ENCODE measurements at places on chromosomes 1 and 21.

DNA sequence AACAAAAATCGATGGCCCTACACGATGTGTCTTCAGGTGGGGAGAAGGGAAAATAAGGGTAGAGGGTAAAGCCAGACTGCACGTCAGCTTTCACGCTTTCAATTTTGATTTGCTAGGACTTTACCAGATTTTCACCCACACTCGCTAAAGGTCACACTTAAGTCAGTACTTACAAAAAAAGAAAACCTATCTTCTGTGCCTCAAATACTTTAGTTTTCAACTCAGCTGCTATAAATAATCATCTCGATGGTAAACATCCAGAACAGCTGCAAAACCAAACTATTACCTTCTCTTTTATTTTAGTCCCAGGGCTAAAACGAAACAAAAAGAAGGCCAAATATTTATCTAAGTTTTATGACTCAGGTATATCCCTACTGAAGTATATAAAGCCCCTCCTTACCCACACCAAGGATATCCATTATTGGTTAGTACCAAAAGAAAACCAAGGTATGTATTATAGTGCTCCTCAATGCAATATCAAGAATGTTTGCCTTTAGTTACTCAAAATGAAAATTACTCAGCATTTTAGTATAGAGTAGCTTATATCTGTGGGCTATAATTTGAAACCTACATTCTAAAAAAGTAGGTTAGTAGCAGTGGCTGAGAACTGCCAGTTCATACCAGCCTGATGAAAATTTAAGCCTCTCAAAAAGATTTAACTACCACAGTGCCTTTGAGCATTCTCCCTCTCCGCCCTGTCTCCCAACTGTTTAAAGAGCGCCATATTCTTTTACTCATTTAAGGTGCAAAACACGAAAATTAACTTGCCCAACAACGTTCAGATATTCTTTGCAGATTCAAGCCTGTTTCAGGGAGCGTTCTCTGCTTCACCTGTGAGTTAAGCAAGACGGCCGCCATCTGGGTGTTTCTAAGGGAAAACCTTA lies 1.5 kb downstream of the CSDE1 start:
- no peak for DNase-seq

- DNase-seq, result no peak
Measured at GRCh38 chr1:92599184-92599583, 112.5 kb upstream of the GFI1 start.

GRCh38 chr1:220631238-220631815 lies 58.8 kb upstream of the C1orf115 start:
- no peak for DNase-seq

- DNase-seq, result peak; percentile 76
Measured at GRCh38 chr1:6497215-6497866, 5.9 kb upstream of the PLEKHG5 start.

DNA sequence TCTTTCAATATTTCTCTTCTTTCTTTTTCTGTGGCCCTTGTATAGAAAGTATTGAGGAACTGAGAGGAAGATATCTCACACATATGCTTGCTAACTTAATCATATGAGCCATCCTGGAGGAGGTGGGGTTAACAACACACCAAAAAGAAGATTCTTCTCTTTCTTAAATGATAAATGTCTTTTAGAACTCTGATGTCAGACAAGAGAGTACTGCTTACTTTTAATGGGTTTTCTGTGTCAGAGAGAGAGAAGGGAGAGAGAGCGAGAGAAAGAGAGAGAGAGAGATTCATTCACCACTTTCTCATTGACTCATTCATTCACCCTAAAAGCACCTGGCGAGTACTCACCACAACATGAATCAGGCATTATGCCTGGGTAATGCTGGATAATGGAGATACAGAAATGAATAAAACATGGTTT lies 250.3 kb upstream of the SGIP1 start:
- no peak for DNase-seq

DNA sequence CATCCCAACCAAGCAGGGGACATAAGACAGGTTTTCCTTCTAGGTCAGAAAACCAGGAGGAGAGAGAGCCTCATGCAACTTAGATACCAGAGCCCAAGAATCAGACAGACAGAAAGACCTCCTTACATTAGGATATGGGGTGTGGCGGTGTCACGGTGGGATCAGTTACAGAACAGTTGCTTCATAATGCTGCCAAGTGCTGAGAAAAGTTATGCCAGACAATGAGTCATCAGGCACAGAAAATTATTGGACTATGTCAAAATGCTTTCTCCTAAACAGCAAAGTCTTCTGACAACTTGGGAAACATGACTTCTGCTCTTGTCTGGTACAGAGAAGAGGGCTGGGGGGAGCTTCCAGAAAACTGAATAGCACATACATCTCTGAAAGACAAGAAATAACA lies 1120.2 kb upstream of the TMPRSS15 start:
- DNase-seq, result no peak

GRCh38 chr1:107810291-107810951 lies 154.6 kb downstream of the VAV3 start:
- no peak for DNase-seq

DNA sequence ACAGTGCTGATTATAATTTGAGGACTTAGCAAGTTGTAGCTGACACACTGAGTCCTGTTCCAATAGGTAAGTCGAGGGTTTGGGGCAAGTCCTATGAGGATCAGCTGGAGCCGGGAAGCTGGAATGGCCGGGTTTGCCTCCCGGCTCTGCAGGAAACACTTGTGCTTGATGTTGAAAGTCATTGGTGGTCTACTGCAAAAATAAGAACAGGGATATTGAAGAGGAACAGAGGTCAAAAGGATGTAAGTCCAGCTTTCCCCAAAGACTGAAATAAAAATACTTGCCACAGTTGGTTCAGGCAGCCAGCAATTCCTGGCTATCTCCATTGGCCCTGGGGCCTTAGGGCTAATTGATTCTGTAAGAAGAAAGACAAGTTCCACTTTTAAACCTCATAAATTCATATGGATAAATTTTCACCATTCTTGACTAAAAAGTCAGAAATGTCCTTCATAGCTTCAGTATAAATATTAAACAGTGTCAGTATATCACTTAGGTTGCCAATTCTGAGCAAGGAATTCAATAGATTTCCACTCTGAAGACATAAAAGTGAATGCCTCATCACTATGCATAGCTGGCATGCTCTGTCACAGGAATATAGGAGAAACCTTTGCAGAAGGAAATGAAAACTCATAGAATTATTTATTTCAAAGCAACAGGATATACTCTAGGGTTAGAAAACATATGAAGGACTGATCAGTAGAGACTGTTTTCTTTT lies 165.2 kb downstream of the AK5 start:
- no peak for DNase-seq

DNA sequence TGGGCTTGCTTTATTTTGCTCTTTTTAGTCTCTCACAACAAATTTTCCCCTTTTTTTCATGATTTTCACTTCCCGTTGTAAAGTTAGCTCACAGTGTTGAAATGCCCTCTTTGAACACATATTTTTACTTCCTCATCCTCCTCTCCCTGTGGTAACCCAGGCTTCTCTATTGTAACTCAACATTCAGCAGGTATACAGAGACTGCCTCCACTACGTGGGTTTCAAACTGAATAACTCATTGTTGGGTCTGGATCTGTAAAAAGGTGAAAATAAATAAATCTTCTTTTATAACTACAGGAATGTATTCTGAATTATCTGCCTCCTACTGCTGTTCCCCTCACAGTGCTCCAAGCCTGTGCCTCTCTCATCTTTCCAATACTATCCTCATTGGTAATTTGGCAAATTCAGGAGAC lies 166.4 kb downstream of the RUNX1 start:
- DNase-seq, result no peak

DNA sequence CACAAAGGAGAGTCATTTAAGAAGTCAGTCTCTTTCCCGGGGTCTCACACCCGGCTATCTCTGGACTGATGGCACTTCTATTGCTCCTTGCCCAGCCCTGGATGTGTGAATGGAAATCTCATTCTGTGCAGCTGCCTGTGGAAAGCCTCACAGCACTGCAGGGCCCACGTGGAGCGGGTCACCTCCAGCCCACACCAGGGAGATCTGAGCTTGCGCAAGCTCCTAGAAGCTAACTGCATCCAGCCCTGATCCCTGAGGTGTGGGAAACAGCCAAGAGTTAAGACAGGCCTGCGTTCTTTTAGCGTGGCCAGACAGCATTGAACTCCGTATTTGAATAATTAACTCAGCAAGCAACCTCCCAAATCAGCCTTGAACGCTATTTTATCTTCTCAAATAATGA lies 150.5 kb downstream of the LRIG2 start:
- no peak for DNase-seq

GRCh38 chr1:27391511-27392095 lies 819 bp upstream of the GPR3 start:
- DNase-seq, result peak; percentile 43

DNA sequence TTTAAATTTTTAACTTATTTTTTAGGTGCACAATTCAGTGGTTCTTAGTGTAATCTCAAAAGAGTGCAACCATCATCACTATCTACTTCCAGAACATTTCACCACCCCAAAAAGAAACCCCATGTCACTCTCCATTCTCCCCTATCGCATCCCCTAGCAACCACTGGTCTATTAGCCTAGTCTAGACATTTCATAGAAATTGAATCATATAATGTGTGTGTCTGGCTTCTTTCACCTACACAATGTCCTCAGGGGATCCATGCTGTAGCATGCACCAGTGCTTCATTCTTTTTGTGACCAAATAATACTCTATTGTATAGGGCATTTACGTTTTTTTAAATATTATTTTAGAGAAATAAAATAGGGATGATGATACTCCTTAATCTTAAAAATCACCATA lies 64.7 kb downstream of the JAK1 start:
- no peak for DNase-seq

DNA sequence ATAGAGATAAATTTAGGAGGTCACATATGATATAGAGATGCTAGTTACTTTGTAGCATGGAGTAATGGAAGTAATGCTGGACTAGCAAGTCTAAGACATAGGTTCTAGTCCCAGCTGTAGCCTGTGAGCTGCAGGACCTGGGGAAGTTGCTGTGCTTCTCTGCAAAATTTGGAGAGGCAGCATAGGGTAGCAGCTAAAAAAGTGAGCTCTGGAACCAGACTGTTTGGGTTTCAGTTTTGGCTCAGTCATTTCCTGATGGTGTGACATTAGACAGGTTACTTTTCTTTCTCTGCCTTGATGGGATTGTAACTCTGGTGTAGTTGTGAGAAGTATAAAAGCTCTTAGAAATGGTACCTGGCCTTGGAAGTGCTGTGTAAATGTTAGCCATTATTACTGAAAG lies 3.3 kb downstream of the METTL13 start:
- peak; percentile 27 for DNase-seq

DNA sequence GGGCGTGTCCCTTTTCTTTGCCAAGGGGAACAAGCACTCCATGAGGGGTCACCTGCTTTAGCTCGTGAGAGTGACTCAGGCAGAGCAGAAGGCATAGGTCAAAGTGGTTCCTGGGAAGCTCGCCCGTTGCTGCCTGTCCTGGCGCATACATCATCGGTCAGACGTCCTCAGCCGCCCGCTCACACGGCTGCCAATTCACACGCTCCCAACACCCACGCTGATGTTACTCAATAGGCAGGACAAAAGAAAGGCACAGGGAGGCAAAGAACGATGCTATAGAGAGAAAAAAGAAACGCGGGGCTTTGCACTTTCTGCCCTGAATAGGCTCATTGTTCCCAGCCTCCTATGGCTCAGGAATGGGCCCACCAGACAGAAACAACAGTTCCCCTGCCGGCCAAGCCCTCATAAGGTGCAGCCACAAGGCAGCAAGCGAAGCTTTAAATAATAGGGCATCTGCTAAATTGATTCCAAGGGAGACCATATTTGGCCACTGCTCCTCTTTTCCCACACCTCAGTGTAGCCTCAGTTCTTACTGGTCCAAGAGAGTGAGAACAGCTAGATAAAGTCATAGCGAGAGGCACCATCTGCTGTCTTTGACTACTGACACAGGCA lies 38.7 kb downstream of the VTCN1 start:
- no peak for DNase-seq

- peak; percentile 71 for DNase-seq
Measured at GRCh38 chr21:45266518-45267389, 20.9 kb downstream of the POFUT2 start.

DNA sequence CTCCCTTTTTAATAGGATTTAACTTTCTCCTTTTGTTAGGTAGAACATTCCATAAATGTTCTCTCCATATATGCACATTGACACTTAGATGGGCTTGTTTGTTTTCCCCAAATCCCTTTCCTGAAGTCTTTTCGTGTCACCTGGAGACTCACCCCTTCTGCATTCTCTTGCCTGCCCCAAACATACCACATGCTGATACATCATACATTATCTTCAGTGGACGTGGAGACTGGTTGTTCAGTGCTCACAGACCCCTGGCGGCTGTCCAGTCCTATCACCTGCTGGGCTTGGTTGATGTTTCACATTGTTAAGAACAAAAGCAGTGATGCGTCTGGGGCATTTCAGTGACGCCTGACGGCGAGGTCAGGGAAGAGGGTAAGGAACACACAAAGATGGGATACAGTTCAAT lies 22.2 kb downstream of the FMOD start:
- no peak for DNase-seq
